ENCODE measurements at places on chromosomes 3 and 15.

GRCh38 chr15:68610825-68611224, 32.0 kb downstream of the CORO2B start:
- no peak for DNase-seq

GRCh38 chr3:185744997-185745843, 79.6 kb downstream of the IGF2BP2 start:
- DNase-seq, result no peak

DNA sequence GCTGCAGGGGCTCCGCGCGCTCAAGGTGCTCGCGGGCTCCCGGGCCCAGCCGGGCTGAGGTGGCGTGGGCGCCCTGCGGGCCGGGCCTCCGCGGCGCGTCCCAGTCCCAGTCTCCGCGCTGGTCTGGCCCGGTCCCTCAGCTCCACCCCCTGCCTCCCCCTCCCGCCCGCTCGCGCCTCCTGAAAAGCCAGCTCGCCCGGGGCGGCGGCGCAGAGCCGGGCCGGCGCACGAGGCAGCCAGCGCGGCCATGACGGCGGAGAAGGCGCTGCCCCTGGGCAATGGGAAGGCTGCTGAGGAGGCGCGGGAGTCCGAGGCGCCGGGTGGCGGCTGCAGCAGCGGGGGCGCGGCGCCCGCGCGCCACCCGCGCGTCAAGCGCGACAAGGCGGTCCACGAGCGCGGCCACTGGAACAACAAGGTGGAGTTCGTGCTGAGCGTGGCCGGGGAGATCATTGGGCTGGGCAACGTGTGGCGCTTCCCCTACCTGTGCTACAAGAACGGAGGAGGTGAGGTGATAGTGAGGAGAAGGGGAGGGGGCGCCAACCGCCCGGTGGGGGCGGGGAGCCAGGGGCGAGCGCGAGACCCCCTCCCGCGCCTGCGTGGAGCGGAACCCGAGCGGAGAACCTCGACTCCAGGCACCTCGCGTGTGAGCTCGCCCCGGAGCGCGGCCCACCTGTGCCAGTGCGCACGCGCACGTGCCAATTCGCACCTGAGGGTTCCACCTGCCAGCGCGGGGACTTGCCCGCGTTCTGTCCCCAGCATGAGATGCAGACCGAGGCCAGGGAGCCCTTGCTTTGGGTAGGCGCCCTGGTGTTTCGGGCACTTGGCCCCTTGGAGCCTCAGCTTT, at the start of gene SLC6A11:
Gene SLC6A11, plus strand, starts transcription at position 210 of the 844 bp plus-strand sequence. Its CDS starts 38 bp downstream, at position 248.
- no peak for DNase-seq

GRCh38 chr3:108293858-108294257, 2.5 kb upstream of the HHLA2 start:
- no peak for DNase-seq

DNA sequence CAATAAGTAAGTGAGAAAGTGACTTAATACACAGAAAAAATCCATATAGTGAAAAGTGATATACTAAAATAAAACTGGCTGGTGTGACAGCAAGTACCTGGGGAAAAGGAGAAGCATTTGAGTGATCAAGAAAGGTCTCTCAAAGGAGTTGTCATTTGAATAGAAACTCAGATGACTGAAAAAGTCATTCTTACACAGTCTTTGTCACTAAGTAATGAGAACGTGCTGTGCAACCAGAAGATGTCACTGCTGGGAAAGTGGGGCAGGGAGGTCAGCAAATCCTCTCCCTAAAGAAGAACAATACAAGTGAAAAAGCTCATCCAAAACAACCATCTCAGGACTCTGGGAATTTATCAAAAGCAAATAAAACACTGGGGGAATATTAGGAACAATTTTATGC, 317.5 kb upstream of the TRIM42 start:
- DNase-seq, result no peak

DNA sequence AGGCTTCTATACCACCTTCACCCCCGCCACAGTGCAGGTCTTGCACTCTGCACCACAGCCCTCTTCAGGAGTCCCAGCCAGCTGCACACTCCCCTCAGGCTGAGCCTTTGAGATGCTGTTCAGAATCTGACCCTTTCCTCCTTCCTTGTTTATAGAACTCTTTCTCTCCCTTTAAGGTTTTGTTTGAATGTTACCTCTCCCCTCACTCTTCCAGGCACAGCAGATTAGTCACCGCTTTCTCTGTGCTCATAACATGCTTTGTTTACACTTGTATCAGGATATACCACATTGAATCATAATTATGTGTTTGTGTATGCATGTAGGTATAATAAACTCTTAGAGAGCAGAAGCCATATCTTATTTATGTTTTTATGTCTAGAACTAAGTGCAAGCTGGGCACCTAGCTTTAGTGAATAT, 168.4 kb upstream of the BCL6 start:
- no peak for DNase-seq

DNA sequence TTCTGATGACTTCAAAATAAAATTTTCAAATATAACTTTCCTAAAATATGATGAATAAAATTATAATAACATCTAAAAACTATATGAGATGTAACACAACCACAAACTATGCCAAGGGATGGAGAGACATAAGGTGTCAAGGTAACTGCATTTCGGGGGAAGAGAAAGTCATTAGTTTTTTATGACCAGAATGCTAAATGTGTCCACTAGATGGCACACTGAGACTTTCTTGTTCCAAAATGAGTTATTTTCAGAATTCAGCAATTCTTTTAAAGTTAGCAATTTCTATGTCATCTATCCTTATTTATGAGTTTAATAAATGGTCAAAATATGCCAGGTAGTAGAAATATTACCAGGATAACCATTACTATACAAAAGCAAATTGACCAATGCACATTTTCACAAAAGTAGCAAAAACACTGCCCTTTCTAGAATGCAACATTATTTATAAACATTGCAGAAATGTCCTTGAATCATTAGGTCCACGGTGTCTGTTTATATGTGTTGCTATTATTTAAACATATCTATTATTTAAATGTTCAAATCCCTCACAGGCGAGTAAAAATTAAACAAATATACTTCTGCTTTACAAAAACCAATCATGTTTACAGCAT, 374.2 kb downstream of the PLCL2 start:
- no peak for DNase-seq

- DNase-seq, result no peak
Measured at GRCh38 chr3:127150513-127151250, 42.2 kb upstream of the PRR23E start.

DNA sequence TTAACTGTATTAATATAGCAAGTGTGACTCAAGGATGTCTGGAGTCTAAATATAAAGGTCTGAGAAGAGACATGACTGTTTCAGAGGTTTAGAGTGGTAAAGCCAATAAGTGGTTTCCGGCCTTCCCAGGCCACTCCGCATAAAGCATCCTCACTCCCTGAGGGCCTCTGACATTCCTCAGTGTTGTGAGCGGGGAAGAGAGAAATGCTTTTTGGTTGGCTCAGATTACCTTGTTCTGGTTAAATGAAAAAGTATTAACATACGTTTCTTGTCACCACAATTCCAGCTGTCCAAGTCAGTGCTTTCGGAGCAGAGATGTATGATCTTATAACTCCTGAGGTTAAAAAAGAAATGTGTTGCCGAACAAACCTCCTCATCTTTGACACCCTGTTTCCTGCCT, 103.8 kb downstream of the RBMS3 start:
- no peak for DNase-seq

DNA sequence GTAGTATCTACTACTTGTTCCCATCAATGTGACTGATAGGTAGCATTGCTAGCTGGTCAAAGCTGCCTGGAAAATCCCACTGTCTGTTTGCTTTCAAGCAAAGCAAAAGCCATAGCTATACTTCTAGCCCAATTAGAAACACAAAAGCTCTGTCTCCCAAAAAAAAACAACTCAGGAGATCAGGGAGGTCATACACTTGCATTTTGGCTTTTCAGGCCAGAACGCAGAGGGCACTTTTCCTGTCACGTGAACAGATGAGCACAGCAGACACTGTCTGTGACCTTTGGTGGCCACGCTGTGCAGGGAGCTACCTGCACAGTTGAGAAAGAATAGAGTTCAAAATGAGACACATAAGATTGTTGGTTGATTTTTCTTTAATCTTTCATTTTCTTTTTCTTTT, 441.7 kb upstream of the PDZRN3 start:
- no peak for DNase-seq

DNA sequence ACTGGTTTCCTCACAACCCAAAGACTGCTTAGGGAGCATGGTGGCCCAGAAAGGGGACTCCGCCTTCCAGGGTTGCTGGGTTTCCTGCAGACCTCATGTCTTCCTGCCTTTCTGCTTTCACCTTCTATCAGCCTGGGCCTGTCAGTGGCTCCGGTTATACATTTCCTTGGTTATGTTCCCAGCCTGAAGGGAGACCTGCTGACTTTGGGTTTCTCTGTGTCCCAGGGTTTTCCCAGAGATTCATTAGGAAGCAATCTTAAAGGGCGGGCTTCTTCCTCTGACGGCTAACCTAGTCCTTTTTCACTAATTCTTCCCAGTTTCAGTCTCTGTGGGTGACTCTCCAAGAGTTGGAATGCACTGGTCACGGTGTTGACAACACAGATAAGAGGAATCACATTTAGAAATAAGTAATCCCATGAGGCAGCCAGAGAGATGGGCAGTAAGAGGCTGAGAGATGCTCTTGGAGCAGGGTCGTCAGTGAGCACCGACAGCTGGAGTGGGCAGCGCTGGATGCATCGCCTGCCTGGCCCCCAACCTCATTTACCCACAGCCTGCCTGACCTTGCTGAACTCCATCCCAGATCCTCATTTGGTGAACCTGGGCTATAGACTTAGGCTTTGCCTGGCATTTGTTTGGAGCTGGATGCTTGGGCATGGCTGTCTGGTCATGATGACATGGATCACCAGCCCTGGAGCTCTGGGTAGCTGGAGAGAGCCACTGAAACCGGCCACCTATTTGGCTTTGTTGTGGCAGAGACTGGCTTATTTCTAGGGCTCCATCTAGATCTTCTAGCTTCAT, 10.0 kb upstream of the EHD4 start:
- no peak for DNase-seq

DNA sequence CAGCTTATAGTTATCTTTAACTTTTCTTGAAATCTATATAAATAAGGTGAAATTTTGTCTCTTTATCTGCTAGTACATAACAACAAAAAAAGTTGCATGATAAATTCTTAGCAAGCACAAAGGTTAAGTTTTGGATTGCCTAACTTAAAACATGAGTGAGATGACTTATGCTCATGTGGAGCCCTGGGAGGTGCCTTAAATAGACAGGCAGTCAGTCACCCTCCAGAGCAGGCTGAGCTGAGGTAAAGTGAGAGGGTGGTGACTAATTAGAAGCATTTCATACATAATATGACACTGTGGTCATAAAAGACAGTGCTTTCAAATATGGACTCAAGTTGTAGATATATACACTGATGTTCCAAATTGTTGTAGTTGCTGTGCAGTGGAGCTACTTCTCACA, 14.6 kb upstream of the MME start:
- DNase-seq, result no peak

DNA sequence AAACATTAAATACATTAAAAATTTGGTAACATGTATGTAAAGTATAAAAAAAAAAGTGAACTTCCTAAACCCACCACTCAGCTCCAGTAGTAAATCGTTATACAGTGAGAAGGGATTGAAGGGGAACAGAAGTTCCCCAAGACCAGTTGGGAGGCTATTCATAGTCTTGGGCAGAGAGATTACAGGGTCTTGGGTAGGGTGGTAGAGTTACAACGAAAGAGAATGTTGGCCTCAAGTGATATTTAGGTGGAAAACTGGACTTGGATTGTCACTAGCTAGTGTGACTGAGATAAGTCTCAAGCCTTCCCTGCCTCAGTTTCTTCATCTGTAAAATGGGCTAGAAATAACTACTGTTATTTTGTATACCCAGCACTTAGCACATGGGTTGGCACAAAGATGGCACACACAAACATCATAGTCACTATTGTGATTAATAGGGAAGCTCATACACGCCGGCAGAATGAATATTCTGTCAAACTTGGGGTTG, 431 bp upstream of the YEATS2 start:
- DNase-seq, result no peak

- DNase-seq, result no peak
Measured at GRCh38 chr15:91263632-91264531, 163.8 kb downstream of the SV2B start.

DNA sequence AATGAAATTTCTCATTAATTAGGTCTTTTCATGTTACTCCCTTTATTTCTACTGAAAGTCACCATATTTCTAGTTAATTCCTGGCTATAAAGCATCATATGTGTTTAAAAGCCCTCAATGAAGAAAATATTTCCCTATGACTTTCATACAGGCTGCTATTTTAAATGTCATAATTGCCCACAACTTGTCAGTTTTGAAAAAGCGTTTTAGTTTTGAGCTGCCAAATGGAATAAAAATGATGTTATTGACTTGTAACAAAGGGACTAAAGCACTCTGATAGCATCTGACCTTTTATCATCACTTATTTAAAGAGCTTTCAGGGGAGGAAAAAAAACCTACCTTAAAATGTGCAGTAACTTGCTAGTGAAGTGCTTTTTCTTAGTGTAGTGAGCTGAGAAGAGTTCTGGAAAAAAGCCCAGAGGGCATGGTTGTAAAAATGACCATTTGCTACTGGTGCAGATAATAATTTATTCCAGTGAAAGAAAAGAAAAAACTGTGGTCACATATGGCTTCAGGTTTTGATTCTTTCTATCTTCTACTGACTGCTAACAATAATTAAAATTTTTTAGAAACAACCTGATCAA, 877.2 kb downstream of the CADM2 start:
- DNase-seq, result no peak

- no peak for DNase-seq
Measured at GRCh38 chr3:10251006-10251405, 2.7 kb downstream of the TATDN2 start.

GRCh38 chr3:42451116-42451515, 40.7 kb upstream of the LYZL4 start:
- DNase-seq, result no peak

DNA sequence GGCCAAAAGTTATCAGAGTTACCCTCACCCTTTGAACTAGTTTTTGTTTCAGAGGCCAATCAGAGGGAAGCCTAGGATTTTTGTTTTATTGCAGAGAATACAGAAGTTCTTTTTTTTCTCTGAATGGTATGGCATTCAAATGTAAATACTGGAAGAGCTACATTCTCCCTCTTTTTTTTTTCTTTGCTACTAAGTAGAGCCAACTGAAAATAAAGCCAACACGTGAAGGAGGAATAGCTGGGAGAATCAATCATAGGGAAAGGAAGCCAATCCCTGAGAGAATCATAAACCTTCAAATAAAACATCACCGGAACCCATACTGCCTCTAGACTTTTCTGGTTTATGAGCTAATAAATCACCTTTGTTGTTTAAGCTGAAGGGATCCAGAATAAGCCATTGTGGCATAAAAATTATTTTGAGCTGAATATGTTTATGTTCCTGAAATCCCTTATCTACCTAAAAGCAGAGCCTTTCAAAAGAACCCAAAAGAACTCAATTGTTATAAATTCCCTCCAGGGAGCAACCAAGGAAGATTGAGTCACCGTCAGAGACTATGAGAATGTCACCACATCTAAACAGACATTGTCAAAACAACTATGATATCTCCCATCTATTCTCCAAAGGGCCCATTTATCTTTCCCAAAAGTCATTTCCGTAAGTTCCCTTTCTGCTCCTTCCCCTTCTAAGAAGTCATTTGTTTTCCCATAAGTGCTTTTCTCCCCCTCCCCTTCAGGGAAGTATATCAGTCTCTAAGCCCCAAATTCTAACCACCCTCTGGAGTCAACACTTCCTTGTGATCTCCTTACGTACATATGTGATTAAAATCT, 3.8 kb upstream of the ZNF280D start:
- DNase-seq, result no peak
